ENCODE measurements at places on chromosomes 2 and 18.
A peak's percentile ranks its signal among the peaks of the same experiment; 100 is the strongest.

- no peaks in the 10 kb centered on the region for H3K36me3 ChIP-seq
- peak within 1 kb of the TSS; percentile 96 for H3K27ac ChIP-seq
- no peaks in the 10 kb centered on the region for H3K27me3 ChIP-seq
- H3K4me1 ChIP-seq = no peaks in the 10 kb centered on the region
Measured at GRCh38 chr2:201260302-201260800, at the start of gene CASP8. Gene CASP8, plus strand, starts transcription at chr2:201260536. Its CDS starts 5,951 bp downstream, at chr2:201266487.

DNA sequence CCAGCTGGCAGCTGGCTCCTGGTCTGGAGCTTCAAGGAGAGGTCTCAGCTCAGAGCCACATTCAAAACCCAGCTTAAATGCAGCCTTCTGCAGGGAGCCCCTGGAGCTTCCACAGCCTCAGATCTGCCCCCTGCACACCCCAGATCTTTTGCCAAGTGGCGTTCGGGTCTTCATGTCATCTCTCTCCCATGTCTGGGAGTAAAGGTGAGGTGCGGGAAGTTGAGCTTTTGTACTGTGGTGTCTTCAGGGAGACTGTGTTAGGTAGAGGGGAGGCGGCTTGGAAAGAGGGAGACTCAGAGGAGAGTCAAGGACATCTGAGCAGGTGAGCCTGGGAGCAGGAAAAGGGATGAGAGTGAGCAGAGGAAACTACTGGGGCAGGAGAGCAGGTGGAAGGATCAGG is 25.4 kb downstream of the MPHOSPH10 start:
- H3K36me3 ChIP-seq = no peaks in the 10 kb centered on the region
- peaks cover 6% of the 10 kb centered on the region for H3K4me1 ChIP-seq
- H3K27me3 ChIP-seq = no peaks in the 10 kb centered on the region
- no peak overlapping the region for H3K27ac ChIP-seq

DNA sequence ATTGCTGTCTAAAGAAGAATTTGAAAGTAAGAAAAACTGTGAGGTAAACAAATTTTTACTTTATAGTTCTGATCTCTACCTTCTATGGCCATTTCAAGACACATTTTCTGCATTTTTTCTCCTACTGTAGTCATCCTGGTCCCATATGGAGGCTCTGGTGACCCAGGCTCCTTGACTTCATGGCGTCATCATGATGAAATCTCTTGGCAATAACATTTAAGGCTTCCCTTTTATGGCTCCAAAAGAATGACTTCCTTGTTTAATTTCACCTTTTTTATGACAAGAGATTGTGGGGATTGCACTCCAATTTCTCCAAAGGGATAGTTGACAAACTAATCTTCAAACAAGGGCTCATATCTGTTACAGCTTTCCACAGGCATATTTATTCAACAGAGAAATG is 143.0 kb upstream of the SCN7A start:
- H3K4me1 ChIP-seq = no peaks in the 10 kb centered on the region
- H3K36me3 ChIP-seq = no peaks in the 10 kb centered on the region
- no peaks in the 10 kb centered on the region for H3K27me3 ChIP-seq

- no peak overlapping the region for H3K27ac ChIP-seq
- no peak overlapping the region for H3K4me3 ChIP-seq
- no peaks in the 10 kb centered on the region for H3K27me3 ChIP-seq
Measured at GRCh38 chr2:37966326-37966725, 41.2 kb downstream of the RMDN2 start.

DNA sequence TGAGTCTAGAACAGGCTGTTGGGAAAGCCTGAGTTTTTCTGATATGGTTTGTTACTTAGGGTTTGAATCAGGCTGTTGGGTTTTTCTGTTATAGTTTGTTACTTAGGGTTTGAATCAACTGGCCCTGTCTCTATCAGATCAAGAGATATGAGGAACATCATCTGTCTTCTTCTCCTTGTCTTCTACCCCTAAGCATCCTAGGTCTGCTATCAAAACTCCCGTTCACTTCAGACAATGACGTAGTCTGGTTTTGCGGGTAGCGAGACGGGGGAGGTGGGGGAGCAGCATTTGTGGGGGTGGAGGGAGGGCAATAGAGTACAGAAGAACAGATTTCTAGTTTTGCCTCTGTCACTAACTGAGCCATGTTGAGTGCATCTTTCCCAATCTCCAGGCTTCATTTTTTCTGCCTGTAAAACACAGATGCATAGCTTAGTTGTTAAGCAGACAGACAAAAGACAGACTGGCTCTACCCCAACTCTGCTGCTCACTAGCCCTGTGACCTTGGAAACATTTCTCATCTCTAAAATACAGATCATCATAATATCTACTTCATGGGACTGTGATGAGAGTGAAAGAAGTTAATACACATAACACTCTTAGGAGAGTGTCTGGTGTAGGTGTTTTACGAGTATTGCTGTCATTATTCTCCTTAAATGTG is 9.1 kb downstream of the TNP1 start:
- no peak overlapping the region for H3K27ac ChIP-seq
- H3K4me3 ChIP-seq = no peak overlapping the region
- DNase-seq = no peak
- no peaks in the 10 kb centered on the region for H3K36me3 ChIP-seq
- no peaks in the 10 kb centered on the region for H3K4me1 ChIP-seq

DNA sequence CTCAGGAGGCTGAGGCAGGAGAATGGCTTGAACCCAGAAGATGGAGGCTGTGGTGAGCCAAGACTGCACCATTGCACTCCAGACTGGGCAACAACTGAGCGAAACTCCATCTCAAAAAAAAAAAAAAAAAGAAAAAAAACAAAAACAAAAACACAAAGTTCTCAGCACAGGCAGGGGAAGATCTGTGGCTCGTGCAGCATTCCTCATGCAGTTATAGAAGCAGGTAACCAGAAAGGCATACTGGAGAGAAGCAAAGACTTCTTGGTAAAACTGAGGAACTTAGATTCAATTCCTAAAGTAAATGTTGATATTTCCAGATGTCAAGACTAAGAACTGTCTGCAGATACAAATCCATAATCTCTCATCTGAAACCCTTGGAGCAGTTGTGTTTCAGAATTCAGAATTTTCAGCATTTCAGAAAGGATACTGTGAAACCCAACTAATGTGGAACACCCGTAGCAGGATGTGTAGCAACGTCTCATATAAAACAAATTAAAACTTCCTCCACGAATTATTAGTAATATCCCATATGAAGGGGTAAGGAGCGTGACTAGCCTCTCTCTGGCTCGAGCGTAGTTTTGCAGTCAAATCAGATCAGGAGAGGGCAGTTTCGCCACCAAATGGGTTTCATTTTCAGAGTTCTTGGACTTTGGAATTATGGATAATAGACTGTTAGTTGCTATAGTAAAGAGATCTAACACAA is 13.2 kb upstream of the SLC25A52 start:
- H3K36me3 ChIP-seq = no peaks in the 10 kb centered on the region
- no peaks in the 10 kb centered on the region for H3K4me1 ChIP-seq
- no peaks in the 10 kb centered on the region for H3K27me3 ChIP-seq
- no peak overlapping the region for H3K27ac ChIP-seq

DNA sequence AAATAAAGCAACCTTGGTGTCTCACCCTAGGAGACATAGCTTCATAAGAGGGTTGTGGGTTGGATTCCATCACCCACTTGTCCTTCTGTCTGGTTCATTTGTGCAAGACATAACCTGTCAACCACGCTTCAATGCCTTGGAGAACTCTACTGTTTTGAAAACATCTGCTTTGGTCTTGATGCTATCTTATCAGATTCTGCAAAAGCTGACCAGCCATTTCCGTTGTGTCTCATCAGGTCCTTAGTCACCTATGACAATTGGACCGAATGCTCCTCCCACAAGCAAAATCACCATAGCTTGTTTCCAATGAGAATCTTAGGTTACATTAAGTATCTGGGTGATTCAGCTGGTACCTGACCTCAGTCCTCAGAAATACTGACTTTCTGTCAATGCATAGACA is 35.4 kb downstream of the STAT4 start:
- DNase-seq = no peak
- H3K27ac ChIP-seq = peak overlapping the region; percentile 13
- H3K27me3 ChIP-seq = no peaks in the 10 kb centered on the region
- H3K36me3 ChIP-seq = no peaks in the 10 kb centered on the region
- H3K4me1 ChIP-seq = no peaks in the 10 kb centered on the region
- H3K4me3 ChIP-seq = no peak overlapping the region
